ENCODE measurements at places on chromosomes 12 and 14.

DNA sequence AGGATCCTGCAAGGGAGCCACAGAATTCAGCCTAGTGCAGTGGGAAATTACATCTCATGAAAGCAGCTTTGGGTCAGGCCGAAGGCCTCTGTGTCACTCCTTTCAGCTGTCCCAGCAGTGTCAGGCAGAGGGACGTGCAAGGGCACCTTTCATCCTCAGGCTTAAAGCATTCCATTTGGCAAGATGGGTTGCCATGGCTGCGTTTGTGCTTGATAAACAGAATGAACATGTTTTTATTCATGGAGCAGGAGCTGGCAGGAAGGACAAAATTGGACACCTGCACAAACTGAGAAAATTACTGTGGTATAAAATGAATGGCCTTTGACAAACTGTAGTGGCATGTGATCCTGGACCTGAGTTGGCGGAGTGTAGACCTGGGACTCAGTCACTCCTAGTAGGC, 29.4 kb downstream of the ACAD10 start:
- H3K36me3 ChIP-seq = peaks cover 33% of the 10 kb centered on the region
- DNase-seq = no peak
- no peaks in the 10 kb centered on the region for H3K4me1 ChIP-seq
- no peaks in the 10 kb centered on the region for H3K27me3 ChIP-seq

DNA sequence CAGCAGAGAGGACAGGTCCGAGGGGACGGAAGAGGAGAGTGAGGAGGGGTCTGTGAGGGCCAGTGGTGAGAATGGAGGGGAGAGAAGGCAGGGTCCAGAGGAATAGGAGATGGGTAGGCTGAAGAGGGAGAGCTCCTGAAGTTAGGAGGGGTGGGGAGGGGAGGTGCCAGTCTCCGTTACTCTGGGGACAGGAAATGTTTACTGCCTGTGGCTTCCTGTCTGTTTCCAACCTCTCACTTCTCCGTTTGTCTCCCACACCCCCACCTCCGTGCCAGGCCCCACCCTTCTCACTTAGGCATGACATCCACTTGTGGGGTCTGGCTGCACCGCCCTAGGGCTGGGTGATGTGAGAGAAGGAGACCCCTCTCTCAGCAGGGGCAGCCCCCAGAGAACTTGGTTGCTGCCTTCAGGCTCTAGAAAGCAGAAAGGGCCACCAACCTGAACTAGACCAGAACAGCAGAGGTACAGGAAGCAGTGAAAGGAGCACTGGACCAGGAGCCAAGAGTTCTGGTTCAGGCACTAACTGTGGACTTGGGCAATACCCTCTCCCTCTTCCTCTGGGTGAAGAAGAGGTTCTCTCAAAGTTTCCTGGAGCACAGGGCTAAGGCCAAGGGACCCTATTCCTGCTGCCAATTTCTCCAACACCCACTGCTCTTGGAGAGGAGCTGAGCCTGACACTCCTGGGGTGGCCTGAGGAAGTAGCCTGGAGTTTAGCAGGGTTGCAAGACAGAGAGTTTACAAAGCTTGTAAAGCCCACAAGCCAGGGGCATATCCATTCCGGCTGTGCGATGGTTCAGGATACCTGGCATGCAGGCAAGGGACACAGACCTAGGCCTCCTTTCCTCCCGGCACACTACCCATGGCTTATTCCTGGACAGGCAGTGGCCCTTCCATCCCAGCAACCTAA, 5.5 kb downstream of the ITGA5 start:
- H3K27me3 ChIP-seq = no peaks in the 10 kb centered on the region
- peaks cover 19% of the 10 kb centered on the region for H3K36me3 ChIP-seq
- peak overlapping the region; percentile 97 for H3K27ac ChIP-seq
- peaks cover 62% of the 10 kb centered on the region for H3K4me1 ChIP-seq

DNA sequence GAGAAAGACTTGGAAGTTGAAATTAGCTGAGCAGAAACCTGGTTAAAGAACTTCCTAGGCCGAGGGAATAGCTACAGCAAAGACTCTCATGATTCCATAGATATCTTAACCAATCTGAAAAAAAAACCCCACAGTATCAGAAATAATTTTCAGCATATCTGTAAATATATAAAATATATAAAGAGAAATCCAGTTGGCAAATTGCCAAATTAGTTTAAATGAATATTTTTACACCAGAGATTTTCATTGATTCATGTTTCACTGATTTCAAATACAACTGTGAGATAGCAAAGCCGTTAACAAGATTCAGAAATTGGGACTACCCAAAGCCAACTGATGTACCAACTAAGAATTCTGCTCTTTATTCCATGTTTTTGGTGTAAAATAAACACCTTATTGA, 6.8 kb upstream of the PTPRR start:
- no peak overlapping the region for H3K27ac ChIP-seq
- H3K36me3 ChIP-seq = no peaks in the 10 kb centered on the region
- no peaks in the 10 kb centered on the region for H3K4me1 ChIP-seq
- H3K4me3 ChIP-seq = no peak overlapping the region
- H3K27me3 ChIP-seq = no peaks in the 10 kb centered on the region
- DNase-seq = no peak

- no peak overlapping the region for H3K27ac ChIP-seq
- no peak overlapping the region for H3K4me3 ChIP-seq
- H3K4me1 ChIP-seq = no peaks in the 10 kb centered on the region
- no peaks in the 10 kb centered on the region for H3K36me3 ChIP-seq
Observed at GRCh38 chr14:106347291-106347778, 821.0 kb downstream of the TMEM121 start.

DNA sequence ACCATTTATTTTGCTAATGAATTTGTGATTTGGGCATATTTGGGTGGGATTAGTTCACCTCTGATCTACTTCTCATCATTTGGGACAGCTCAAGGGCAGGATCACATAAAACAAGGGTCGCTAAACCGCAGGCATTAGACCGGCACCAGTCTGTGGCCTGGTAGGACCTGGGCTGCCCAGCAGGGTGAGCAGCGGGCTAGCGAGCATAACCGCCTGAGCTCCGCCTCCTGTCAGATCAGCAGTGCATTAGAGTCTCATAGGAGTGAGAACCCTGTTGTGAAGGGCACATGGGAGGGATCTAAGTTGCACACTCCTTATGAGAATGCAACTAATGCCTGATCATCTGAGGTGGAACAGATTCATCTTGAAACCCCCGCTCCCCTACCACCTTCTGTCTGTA, 785.3 kb downstream of the TRHDE start:
- H3K4me1 ChIP-seq = no peaks in the 10 kb centered on the region
- no peak overlapping the region for H3K4me3 ChIP-seq
- H3K27me3 ChIP-seq = no peaks in the 10 kb centered on the region
- no peak overlapping the region for H3K27ac ChIP-seq
- no peak for DNase-seq

DNA sequence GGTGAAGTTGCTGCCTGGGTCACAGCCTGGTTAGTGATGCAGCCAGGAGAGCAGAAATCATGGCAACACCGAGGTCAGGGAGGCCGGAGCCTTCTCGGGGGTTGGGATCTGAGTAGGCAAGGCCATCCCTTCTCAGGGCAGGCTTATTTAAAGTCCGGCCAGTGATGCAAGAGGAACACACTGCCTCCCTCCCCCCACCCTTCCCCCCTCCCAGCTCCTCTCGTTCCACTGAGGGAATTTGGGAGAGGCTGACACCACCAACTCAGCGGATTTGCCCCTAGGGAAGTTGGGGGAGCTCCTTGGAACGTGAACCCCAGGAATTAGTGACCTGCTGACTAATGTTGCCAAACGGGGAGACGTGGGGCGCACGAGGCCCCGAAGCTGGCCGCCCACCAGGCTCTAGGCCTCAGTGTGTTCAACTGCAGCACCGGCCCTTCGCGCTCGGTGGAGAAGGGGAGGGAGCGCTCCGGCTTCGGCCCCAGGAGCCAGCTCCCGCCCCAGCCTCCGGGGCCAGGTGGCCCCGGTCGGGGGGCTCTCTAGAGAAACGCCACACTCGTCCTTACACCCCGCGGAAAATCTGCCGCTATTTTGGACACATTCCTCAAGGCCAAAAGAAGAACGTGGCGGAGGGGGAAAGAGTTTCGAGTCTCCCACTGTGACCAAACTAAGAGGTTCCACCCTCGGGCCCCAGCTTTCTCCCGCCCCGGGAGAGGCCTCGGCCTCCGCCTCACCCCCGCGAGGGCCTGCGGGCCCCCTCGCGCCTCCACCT, 1.6 kb downstream of the CTDSP2 start:
- peak overlapping the region; percentile 96 for H3K4me3 ChIP-seq
- H3K36me3 ChIP-seq = no peaks in the 10 kb centered on the region
- H3K27ac ChIP-seq = peak overlapping the region; percentile 84
- H3K4me1 ChIP-seq = peaks cover 47% of the 10 kb centered on the region

GRCh38 chr14:103734081-103734888, 18.7 kb downstream of the ZFYVE21 start:
- no peak overlapping the region for H3K4me3 ChIP-seq
- H3K27me3 ChIP-seq = no peaks in the 10 kb centered on the region
- H3K27ac ChIP-seq = no peak overlapping the region
- peaks cover 25% of the 10 kb centered on the region for H3K36me3 ChIP-seq
- no peak for DNase-seq
